NCI-H446 treated with DMSO at 0.1 percent for 48 hours (cell line): ENCODE measurements at places on chromosomes 1 and 21.
A peak's percentile ranks its signal among the peaks of the same experiment; 100 is the strongest.

GRCh38 chr1:39440856-39441255 is 50.6 kb upstream of the BMP8A start:
- no peak for DNase-seq

DNA sequence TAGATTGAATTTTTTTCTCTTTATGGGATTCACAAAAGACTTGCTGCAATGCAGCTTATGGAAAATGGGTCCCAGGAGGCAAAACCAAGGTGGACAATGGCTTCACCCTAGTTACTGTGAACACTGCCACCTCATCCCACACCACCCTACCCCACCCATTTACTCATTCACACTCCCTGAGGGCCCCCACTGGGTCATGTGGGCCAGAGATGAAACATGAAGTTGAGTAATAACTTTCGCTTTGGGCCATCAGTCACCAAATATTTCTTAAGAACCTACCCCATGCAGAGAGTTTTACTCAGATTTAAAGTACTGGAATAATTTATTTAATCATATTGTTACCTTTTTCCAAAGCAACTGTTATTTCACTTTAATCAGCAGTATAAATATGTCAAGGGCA is 191.8 kb downstream of the TPR start:
- DNase-seq: no peak

- no peak for DNase-seq
Observed at GRCh38 chr1:212147581-212148033, 112.1 kb downstream of the DTL start.

DNA sequence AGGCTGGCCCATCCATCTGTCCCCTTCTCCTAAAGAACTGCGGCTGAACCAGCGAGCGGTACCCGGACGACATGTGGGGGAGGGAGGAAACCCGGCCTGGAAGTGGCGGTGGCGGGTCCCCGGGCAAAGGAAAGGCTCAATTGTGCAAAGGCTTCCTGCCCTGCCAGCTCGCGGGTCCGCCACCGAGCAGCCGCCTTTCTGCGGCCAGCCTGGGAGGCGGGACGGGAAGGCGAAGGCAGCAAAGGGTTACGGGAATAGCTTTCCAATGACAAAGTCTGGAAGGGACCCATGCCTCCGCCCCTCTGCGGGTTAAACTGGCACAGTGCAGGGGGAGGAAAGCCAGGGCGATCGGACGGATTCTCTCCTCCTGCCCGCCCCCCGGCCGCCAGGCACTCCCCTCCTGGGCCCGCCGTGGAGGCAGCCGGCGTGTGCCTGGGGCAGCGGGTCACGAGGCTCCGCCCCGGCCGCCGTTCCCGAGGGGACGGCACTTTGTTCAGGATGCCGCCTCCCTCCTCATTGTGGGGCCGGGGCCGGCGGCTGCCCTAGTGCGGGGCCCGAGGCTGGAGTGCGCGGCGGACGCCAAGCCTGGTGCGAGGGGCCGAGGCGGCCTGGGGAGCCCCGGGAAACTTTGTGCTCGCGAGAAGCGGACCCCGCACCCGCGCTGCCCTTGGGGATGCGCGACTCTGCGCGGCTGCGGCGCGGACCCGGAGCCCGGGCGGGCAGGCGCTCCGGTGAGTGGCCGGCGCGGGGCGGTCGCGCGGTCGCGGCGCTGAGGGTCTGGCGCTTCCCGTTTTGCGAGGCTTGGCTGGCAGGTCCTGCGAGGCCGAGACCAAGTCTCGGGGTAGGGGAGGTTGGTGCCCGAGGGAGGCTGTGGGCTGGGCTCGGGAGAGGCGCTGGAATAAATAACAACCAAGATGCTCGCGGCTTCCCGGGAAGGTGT is at the start of gene NAV1:
Gene NAV1, plus strand, starts transcription at position 516 of the 940 bp plus-strand sequence. CDS start 83,758 bp downstream, outside the sequence.
- DNase-seq: peak; percentile 70

DNA sequence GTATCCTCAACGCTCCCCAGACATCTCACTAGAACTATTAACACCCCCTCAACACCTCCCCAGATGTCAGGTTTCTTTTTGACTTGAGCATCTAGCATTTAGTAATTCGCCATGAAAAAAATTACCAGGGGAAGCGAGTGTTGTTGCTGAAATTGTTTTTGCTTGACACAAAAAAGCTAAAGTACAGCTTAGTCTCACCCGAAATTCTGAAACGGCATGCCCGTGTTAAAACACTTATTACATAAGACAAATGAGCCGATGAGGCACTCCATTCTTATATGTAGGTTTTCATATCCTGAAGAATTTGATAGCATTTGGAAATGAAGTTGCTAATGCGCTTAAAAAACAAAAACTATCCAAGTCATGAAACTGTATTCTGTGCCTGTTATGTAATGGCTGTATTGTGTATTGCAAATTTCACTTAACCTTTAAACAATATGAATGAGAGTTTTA is 1.3 kb upstream of the NRIP1 start:
- DNase-seq: no peak

DNA sequence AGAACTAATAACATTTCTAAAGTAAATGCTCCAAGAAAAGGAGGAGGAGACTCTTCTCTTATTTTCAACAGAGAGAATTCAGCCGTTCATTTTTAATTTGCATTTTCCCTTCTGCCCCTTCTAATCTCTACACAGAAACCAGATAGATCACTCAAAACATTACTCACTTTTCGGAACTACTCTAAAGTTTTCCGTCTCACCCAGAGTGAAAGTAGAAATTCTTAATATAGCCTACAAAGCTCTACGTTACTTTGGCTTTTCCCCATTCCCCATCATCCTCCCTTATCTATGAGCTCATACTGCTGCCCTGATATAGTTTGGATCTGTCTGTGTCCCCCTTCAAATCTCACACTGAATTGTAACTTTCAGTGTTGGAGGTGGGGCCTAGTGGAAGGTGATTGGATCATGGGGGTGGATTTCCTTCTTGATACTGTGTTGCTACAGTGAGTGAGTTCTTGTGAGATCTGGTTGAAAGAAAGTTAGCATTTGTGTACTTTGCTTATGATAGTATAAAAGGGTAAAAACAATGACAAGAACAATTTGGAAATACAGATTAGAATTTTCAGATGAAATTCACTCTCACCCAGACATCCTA is 188.2 kb downstream of the AMY1C start:
- no peak for DNase-seq

DNA sequence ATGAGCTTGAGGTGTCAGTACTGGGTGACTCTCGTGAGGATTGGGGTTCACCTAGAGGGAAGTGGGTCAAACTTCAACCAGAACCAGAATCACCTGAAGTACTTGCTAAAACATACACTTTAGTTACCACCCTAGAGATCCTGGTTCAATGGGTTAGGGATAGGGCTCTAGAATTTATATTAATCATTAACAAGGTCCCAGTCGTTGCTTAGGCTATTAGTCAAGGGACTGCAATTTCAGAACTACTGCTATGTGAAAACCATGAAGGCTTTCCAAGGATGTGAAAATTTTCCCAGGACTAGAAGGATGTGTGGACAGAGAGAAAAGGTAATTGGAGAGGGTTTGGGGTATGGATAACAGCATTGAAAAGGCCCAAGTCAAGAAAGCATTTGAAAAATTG is 162.6 kb downstream of the GRIK1 start:
- DNase-seq: no peak

DNA sequence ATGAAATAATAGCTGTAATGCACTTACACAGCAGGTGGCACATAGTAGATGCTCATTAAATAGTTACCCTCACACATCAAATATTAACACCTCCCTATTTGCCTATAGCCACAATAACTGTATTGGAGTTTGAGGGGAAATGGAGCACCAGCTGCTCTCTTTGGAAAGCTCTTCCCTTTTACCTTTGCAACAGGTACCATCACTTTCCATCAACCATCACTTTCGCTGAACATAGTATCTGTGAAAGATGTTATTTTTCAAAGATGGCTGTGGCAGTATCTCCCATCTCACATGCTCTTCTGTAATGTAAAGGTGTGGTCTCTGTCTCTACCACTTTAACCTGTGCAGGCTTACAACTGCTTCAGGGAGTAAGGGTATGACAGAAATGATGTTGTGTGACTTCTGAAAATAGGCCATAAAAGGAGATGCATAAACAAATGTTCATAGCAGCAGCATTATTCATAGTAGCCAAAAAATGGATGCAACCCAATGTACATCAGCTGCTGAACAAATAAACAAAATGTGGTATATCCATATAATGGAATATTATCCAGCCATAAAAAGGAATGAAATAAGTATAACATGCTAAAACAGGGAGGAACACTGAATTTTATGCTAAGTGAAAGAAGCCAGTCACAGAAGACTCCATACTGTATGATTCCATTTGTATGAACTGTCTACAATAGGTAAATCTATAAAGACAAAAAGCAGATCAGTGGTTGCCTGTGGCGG is 288.3 kb downstream of the AKT3 start:
- no peak for DNase-seq

- no peak for DNase-seq
Observed at GRCh38 chr1:54335011-54335754, 71.0 kb downstream of the SSBP3 start.

GRCh38 chr21:42739061-42739931 is 85.9 kb downstream of the PDE9A start:
- no peak for DNase-seq

DNA sequence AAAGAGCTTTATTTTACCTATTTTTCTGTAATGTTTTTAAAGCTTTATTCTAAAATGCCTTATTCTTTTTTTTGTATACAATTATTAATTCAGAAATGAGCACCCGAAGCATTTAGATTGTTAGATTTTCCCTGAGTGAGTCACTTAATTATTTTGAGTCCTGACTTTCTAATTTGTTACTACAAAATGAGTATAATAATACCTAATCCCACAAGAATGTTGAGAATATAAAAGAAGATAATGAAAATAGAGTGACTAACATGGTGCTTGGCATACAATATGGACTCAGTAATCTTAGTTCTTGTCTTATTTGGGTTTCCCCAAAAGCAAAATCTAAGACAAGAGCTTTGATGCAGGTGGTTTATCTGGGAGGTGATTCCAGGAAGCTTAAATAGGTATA is 142.2 kb downstream of the LHX8 start:
- DNase-seq: no peak

DNA sequence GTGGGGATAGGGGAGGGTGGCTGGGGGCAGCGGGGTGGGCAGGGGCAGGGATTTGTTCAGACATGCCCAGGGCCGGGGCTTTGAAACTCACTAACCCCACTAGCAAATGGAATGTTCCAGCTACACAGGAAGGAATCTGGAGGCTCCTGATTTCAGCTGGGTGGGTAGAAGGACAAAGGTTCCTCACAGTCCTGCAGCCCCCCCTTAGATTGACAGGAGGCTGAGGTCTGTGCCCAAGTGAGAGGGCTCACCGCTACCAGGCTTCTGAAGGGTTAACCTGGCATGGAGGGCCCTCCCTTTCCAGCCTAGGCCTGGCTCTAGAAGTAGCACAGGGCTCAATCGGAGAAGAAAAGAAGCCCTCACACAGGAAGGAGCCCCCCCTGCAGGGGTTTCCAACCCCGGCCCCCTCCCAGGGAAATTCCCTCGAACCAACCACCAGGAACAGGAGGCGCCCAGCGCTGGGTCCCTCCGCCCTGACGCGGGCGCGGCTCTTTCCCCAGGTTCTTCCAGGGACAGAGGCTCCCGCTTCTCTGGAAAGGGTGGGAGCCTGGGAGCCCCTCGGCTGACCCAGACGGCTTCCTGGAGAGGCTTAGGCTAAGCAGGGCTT is 3.3 kb downstream of the EPHA2 start:
- no peak for DNase-seq

DNA sequence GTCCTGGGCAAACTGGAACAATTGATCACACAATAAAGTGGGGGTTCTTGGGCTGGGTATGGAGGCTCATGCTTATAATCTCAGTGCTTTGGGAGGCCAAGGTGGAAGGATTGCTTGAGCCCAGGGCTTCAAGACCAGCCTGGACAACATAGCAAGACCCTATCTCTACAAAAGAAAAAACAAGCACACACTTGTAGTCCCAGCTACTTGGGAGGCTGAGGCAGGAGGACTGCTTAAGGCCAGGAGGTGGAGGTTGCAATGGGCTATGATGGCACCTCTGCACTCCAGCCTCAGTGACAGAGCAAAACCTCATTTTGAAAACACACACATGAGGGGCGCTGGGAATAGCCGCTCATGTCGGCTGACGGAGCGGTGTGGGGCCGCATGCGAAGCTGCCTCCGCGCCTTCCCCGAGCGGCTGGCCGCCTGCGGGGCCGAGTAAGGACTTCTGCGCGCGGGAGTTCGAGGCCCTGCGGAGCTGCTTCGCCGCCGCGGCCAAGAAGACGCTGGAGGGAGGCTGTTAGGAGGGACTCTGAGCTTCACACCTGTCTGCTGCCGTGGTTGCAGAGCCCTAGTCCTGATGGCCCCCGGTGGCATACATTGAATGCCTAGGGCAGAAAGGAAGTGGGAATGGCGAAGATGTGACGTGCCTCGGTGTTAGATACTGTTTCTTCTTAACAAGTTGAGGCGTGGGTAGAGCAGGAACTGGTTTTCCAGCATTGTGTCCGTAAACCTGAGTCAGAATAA is 59.5 kb downstream of the ACBD3 start:
- DNase-seq: no peak

DNA sequence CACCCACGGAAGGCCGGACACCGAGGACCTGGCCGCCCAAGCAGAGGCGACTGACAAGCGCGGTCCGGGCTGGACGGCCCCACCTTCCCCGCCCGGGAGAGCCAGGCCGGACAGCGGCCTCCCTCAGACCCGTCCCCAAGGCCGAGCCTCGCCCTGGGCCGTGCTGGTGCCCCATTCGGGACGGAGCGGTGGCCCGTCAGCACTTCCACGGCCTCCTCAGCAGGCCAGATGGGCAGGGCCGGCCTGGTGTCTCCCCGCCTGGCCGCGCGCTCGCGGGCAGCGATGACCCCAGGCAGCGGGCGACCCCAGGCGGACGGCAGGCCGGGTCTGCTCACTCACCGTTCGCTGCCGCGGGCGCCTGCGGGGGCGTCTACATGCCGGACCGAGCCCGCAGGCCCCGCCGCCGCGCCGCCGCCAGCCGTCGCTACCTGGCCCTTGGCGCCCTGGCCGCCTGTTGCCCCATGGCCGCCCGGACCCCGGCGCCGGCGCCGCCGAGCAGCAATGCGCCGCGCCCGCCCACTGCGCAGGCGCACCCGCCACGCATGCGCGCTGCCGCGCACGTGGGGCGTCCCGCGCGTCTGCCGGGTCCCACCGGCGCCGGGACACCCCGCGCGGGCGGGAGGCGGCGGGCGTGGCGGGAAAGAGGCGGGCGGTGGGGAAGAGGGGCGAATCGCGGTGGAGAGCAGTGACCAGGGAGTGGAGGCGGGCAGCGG is at the start of gene NADK:
Gene NADK, minus strand, starts transcription at position 521 of the 713 bp plus-strand sequence. CDS start 13,064 bp downstream, outside the sequence.
- peak; percentile 16 for DNase-seq

DNA sequence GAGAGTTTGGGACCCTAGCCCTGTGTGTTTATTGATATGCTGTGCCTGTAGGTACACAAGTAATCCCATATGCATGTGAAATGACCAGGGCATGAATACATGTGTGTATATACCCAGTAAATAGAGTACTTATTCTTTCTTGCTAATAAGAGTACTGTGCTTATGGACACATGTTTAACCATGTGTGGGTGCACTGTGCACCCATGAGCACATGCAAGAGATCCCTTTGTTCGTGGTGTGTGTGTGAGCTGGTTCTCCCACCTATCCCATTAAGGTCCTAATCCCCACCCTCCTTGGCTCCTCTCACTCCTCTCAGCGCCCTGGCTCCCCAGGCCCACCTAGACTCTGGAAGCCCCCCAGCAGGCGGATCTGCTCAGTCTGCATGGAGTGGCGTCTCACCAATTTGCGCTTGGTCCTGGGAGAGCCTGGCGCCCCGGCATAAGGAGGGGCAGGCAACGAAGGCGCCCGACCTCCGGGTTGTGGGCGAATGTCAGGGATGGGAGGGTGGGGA is 2.2 kb upstream of the LIX1L start:
- no peak for DNase-seq
